Myocyte (in vitro differentiated cells): ENCODE measurements at places on chromosomes 3 and 15.
A peak's percentile ranks its signal among the peaks of the same experiment; 100 is the strongest.

- no peak for DNase-seq
Observed at GRCh38 chr3:46325645-46326300, 28.1 kb upstream of the CCR2 start.

- DNase-seq = no peak
Observed at GRCh38 chr3:149820183-149820582, 7.2 kb downstream of the RNF13 start.

DNA sequence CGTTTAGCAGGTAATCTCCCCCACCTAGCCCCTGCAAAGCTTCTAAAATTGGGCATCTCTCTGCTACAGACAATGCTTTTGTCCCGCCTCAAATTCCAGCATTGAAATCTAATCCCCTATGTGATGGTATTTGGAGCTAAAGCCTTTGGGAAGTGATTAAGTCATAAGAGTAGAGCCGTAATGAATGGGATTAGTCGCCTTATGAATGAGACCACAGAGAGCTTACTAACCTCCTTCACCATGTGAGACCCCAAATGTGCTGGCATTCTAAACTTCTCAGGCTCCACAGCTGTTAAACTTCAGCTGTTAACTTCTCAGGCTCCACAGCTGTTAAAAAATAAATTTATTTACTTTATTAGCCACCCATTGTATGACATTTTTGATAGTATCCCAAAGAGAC is 374.2 kb upstream of the BCHE start:
- DNase-seq = peak; percentile 26

- DNase-seq = peak; percentile 18
Observed at GRCh38 chr3:113174801-113175485, 36.4 kb upstream of the BOC start.

GRCh38 chr3:126266291-126266840 is 86.0 kb upstream of the ALDH1L1 start:
- DNase-seq = no peak

DNA sequence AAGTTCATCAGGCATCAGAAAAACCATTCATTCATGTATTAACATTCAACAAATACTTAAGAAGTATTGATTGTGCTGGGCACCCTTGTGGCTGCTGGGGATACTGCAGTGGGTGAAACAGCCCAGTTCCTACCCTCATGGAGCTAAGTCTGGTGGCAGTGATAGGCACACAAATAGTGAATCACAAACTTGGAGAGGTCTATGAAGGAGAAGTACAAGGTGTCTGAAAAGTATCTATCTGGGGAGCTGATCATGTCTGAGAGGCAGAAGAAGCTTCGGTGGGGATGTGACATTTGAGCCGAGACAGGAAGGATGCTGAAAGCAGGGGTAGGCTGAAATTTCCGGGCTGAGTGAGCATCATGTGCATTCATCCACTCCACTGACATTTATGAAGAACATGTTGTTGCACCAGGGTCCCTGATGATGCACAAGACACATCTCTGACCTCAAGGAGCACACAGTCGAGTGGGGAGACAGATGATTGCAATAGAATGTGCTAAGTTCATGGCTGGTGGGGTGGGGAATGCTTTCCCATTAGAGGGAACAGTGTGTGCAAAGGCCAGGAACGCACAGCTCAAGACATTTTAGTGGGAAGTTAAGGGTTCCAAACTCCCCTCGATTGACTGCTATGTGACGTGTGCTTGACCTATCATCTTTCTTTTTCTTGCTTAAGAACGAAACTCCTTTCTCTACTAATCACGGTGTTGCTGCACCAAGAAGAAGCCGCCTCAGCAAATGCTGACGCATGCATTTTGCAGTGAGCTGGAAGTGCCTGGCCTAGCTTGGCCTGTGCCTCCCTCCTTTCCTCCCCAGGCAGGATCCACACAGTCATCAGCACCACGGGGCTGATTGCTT is 309.1 kb upstream of the ICE2 start:
- DNase-seq = no peak

GRCh38 chr15:101382544-101382943 is 87.5 kb upstream of the SNRPA1 start:
- no peak for DNase-seq

DNA sequence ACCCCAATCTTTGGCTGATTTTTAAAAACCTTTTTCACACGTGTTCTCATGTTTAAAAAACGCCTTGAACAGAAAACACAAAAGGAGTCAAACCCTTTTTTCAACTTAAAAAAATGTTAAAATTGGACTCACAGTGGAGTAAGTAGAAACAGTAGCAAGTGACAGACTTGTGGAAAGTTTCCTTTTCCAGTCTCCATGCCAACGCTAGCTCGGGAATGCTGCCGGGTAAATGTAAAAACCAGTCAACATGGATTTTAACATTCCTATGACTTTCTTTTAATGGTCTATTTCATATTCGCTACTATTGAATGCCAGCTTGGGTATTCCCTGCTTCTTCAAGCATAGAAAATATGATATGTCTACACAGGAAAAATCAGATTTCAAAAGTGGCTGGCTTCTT is 1.6 kb upstream of the PROK2 start:
- no peak for DNase-seq

GRCh38 chr3:43950775-43951174 is 260.0 kb downstream of the ABHD5 start:
- no peak for DNase-seq

GRCh38 chr15:65369651-65370050 is 8.2 kb downstream of the IGDCC3 start:
- DNase-seq = no peak
